ENCODE measurements at places on chromosomes 4 and X.

DNA sequence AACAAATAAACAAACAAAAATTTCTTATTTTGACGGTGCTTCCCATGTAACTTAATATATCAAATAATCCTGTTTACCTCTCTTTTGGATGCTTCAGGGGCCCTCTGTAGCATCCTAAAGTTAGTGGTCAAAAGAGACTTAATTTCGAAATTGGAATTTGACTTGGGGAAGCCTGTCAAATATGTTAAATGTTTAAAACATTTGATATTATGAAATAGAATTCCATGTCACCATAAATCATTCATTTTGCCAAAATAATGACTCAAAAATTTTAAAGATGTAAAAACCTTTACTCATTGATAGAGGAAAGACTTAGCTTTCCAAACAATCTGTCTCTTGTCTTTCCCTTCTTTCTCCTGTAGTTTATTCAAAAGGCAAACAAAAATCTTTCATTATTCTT, 20.6 kb upstream of the TEX13A start:
- DNase-seq, result no peak

DNA sequence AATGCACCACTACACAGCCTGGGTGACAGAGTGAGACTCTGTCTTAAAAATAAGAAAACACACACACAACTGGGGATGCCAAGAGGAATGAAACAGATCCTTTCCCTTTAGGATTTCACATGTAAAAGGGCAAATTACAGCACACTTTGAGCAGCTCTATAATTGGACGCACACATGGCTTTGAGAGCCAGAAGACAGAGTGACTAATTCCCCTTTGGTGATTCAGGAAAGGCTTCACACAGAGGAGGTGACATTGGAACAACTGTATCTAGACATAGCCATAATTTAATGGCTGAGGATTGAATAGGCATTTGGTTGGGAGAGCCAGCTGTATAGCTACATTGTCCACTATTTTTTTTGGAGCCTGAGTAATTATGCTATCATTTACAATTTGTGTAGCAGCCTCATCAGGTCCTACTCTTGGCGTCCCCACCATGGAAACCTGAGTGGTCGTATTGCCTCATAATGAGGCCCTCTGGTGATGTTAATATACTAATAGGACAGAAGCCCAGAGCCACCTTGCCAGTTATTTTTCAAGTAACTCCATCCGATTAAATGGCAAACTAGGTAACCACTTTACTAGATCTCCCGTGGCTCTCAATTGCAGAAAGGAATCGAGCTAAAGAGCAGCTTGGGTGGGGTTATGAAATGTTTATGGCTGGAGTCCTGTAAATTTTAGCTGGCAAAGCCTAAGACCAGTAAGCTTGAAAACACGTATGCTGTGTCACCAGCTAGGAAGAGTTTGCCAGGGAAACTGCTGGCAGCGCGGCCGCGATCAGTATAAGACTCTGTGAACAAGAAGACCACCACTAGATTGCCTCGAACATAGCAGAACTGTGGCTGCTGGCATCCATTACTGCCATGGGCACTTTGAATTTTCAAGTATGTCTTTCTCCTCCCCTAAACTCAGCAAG, 8.5 kb upstream of the PPEF1 start:
- DNase-seq, result no peak

DNA sequence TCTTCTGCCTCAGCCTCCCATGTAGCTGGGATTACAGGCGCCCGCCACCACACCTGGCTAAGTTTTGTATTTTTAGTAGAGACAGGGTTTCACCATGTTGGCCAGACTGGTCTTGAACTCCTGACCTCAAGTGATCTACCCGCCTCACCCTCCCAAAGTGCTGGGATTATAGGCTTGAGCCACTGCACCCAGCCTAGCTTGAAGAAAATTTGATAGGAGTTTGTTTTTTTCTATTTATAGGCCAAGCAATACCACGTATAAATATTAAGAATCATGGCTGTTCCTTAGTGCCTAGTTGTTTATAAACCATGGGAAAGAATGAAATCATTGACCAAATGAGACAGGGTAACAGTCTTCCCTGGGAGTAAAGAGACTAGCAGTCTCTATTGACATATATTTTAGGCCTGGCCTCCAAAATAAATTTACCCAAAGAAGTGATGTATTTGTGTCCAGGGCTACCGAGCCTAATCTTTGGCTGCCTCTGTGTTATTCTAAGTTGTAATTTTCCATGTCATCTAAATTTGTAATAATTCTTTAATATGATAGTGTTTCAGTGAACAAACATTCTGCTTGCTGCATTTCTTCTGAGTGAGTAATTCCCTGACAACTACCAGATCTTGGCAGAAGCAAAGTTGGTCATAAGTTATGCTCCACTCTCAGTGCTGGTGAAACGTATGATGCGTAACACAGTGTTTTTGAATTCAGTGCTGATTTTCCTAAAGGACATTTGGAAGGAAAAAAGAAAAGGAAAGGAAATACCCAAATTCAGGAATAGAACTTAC, 10.3 kb downstream of the PKD2 start:
- DNase-seq, result no peak

DNA sequence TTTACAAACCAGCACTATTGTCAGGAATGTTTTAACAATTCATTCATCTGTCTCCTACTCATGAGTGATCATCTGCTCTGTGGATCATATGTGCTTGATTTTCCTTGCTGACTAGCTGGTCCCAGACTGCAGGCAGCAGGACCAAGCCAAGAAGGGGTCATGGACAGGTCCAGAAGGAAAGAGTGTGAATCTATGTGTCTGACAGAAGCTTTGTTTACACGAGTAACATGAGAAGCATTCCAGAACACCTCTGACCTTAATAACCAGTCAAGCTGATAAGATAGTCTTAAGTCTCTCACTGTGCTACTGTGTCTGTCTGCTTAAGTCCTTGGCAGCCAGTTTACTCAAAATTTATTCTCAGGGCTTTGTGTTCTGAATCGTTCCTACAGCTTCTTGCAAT, 39.0 kb downstream of the GUCY1A1 start:
- DNase-seq, result no peak

DNA sequence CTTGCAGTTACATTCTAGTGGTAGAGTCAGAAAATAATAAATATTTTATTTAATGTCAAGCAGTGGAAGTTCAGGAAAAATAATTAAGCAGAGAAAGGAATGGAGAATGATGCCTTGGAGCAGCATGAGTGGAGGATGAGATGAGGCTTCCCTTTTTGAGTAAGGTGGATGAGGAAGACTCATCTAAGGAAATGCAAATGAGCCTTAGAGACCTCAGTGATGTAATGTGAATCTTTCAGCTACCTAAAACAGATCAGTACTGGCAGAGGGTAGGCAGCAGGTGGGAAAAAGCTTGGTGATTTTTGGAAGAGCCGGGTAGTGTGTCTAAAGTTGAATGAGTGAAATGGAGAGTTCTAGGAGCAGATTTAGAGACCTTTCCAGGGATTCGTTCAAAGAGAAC, 118.2 kb downstream of the GRID2 start:
- DNase-seq, result no peak

- DNase-seq, result no peak
These were observed 28.4 kb downstream of the GUCY1B1 start for GRCh38 chr4:155787113-155787710.

- DNase-seq, result no peak
These were observed 350.5 kb upstream of the PABPC4L start for GRCh38 chr4:134552063-134552462.

GRCh38 chr4:107380190-107380589, 339.8 kb downstream of the PAPSS1 start:
- no peak for DNase-seq
